ENCODE measurements at places on chromosomes 4 and X. TPM values are rescaled to one million over a fixed set of nuclear protein-coding genes. Genes with fewer than 3 reads are reported as not detected.

DNA sequence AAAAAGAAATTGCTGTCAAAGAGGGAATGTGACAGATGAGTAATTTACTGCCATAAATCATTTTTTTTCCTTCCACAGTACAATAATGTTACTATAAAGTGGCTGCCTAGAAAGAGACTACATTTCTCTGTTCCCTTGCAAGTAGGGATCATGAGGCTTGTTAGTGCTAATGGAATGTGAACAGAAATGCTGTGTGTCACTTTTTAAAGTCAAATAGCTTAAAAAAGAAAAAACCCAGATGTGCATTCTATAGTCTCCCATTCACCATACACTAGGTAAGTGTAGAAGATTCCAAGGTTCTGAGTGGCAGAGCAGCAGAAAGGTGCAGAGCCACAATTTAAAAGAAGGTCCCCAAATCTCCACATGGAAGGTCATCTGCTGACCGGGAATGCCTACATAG lies 328.4 kb downstream of the CAMK2D start:
- H3K4me3 ChIP-seq, result no peak overlapping the region
- H3K27me3 ChIP-seq, result no peaks in the 10 kb centered on the region
- no peaks in the 10 kb centered on the region for H3K4me1 ChIP-seq
- H3K36me3 ChIP-seq, result no peaks in the 10 kb centered on the region
- H3K27ac ChIP-seq, result no peak overlapping the region

RASGEF1B gene
- 76.9 TPM for polyA plus RNA-seq

DNA sequence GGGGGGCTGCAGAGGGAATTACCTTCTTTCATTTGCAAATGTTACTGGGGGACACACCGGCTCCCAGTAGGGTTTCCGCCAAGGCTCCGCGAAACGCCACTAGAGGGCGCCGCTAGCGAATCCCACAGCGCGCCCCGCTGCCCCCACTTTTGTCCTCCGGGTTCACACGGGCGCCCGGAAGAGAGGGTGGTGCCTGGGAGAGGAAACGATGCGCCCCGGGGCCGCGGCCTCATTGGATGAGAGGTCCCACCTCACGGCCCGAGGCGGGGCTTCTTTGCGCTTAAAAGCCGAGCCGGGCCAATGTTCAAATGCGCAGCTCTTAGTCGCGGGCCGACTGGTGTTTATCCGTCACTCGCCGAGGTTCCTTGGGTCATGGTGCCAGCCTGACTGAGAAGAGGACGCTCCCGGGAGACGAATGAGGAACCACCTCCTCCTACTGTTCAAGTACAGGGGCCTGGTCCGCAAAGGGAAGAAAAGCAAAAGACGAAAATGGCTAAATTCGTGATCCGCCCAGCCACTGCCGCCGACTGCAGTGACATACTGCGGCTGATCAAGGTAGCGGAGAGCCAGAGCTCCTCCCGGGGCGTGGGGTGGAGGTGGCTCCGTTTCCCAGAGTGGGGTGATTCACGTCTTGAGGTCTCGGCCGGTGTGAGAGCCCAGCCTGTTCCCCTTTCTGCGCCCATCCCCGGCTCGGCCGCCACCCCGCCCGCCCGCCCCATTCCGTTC lies at the start of gene SAT1:
Gene SAT1 (plus strand): TSS at position 311 of the 726 bp plus-strand sequence. CDS start 179 bp downstream, at position 490.
- no peaks in the 10 kb centered on the region for H3K27me3 ChIP-seq
- H3K36me3 ChIP-seq, result peaks cover 27% of the 10 kb centered on the region
- peaks cover 27% of the 10 kb centered on the region for H3K4me1 ChIP-seq

GRCh38 chrX:103932133-103932532 lies 30.3 kb upstream of the TMSB15B start:
- H3K27ac ChIP-seq, result no peak overlapping the region
- H3K4me1 ChIP-seq, result no peaks in the 10 kb centered on the region
- no peak for DNase-seq
- H3K27me3 ChIP-seq, result no peaks in the 10 kb centered on the region
- no peak overlapping the region for H3K4me3 ChIP-seq

GRCh38 chrX:124895947-124896346 lies 423.7 kb upstream of the TEX13C start:
- H3K27me3 ChIP-seq, result no peaks in the 10 kb centered on the region
- no peak overlapping the region for H3K27ac ChIP-seq
- no peaks in the 10 kb centered on the region for H3K36me3 ChIP-seq
- H3K4me1 ChIP-seq, result no peaks in the 10 kb centered on the region

All from CD14-positive monocyte (primary cell).